Spinal cord (tissue), 10 donors: ENCODE measurements at places on chromosomes 2 and 18. TPM values are rescaled to one million over a fixed set of nuclear protein-coding genes. Genes with fewer than 3 reads are reported as not detected.

Gene C2orf81
- total RNA-seq = 4.7 TPM

DNA sequence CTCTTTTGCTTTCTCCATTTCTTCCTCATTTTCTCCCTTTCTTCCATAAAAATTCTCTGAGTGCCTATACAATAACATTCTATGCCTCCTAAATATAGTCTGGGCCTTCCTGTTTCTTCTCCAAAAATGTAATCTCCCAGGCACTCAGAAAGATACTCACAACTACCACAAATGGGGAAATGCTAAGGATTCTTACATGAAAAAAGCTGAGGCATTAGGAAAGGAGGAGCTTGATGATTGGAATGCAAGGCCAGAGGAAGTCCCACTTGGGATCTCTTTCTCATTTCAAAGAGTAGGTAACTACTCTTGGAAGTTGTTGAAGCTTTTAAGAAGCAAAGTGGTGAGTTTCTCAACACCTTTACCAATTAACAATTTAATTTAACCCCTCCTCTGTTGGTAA, 3.4 kb downstream of the VSNL1 start:
- no peak overlapping the region for H3K27ac ChIP-seq
- no peaks in the 10 kb centered on the region for H3K36me3 ChIP-seq
- H3K27me3 ChIP-seq = peaks cover 5% of the 10 kb centered on the region
- no peak overlapping the region for H3K4me3 ChIP-seq
- no peak for DNase-seq
- H3K4me1 ChIP-seq = peaks cover 17% of the 10 kb centered on the region

- no peak for DNase-seq
- no peak overlapping the region for H3K27ac ChIP-seq
- H3K4me3 ChIP-seq = no peak overlapping the region
- H3K4me1 ChIP-seq = no peaks in the 10 kb centered on the region
- H3K36me3 ChIP-seq = no peaks in the 10 kb centered on the region
Measured at GRCh38 chr2:136032192-136032591, 46.8 kb upstream of the DARS1 start.

- DNase-seq = peak; percentile 83
- peak overlapping the region; percentile 48 for H3K27ac ChIP-seq
- H3K36me3 ChIP-seq = peaks cover 3% of the 10 kb centered on the region
- H3K27me3 ChIP-seq = no peaks in the 10 kb centered on the region
Measured at GRCh38 chr18:48902023-48902855, 48.5 kb downstream of the SMAD7 start.

DNA sequence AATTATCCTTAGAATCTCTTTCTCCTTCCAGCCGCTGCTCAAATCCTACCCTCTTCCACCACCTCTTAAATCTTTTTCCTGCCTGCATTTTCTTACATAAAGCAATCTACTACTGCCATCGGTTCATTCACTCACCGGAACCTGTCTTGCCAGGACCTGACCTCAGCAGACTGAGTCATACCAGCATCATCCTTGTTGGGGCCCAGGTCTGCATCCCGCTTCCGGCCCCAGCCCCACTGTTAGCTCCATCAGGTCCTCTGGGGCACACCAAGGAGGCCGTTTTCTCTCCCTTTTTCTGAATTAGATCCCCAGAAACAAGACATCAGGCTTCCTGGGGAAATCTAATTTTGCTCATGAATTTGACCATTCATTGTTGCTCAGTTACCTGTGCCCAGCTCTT, 42.7 kb upstream of the TGFA start:
- peaks cover 8% of the 10 kb centered on the region for H3K4me1 ChIP-seq
- H3K36me3 ChIP-seq = no peaks in the 10 kb centered on the region
- no peak for DNase-seq
- H3K27me3 ChIP-seq = no peaks in the 10 kb centered on the region

- no peaks in the 10 kb centered on the region for H3K36me3 ChIP-seq
- H3K4me1 ChIP-seq = no peaks in the 10 kb centered on the region
- no peak for DNase-seq
Measured at GRCh38 chr2:169393068-169393590, 30.8 kb upstream of the LRP2 start.

- no peak overlapping the region for H3K4me3 ChIP-seq
- no peaks in the 10 kb centered on the region for H3K36me3 ChIP-seq
- H3K27me3 ChIP-seq = no peaks in the 10 kb centered on the region
Measured at GRCh38 chr18:56475250-56475649, 163.1 kb downstream of the TXNL1 start.

Gene TMEM178A
- 13.6 TPM for total RNA-seq
